ENCODE measurements at places on chromosomes 4 and X.

DNA sequence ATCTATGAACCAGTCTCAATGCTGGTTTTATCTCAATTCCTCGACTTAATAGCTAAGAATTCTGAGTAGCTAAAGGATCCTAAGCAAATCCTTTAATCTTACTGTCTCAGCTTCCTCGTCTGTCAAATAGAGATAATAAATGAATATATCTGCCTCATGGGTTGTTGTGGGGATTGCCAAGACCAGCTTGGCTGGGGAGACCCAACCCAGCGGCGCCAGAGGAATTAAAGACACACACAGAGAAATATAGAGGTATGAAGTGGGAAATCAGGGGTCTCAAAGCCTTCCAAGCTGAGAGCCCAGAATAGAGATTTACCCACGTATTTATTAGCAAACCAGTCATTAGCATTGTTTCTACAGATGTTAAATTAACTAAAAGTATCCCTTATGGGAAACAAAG is 41.9 kb downstream of the SLC34A2 start:
- no peak for DNase-seq

DNA sequence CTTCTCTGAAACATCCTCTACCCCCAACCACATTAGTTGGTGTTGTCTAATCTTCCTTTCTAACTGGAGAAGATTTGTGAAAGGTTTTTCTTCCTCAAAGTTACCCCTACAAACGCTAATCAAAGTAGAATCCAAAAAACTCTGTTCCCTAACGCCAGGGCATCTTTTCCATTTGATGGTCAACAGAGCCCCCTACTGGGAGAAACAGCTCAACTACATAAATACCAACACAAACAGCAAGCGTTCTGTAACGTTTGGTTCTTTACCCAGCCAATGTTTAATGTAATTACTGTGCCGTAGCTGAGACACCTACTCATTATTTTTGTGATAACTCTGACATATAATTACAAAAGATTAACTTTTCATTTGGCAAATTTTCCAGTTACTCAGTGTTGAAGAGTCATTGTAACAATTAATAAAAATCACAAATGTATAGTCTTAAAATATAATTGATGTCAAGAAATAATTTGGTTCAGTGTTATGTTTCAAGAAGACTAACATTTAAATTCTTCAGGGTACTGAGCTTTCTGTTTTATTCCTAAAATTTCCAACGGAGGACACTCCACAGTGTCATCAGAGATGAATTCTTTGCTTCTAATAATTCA is 94.9 kb upstream of the TBC1D9 start:
- no peak for DNase-seq

DNA sequence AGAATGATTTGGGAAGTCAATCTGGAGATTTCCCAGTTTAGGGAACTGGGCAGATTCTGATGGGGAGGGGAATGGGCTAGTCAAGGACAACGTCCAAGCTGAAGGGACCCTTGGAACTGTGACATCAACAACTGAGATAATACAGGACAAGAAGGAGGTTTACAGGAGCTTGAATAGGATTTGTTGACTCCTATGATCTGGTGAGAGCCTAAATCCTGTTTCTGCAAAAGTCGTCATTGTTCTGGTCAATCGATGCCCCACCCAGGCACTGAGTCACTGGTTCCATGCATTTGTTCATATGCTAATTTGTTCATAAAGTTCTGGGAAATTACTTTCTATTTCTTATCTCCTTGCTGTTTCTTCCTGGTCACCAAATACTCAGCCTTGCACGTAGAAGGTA is 15.3 kb upstream of the PDGFRA start:
- no peak for DNase-seq

DNA sequence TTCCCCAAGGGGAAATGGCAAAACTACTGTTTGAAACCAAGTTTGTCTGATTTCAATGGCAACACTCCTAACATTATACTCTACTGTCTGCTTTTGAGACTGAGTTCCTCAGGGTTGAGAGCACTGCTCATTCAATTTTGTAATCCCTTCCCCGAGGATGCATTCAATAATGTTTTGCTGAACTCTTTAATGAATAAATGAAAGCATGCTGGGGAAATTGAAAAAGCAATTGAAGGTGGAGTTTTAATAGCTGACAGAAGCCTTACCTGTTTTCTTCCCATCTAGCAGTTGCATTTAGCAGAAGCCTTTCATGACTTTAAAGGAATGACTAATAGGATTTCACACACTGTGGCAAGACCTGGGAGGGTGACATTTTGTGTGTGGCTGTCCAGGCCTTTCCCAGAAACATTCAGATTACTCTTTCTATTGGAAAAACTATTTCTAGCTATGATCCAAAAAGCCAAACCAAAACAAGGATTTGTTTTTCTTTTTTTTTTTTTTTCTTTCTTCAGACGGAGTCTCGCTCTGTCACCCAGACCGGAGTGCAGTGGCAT is 45.1 kb downstream of the DTHD1 start:
- no peak for DNase-seq

- DNase-seq: no peak
Measured at GRCh38 chrX:49230500-49231232, 2.5 kb downstream of the CACNA1F start.

Data from activated CD4-positive, CD25-positive, alpha-beta regulatory T cell (primary cell).